ENCODE measurements at places on chromosomes 11 and 22. TPM values are rescaled to one million over a fixed set of nuclear protein-coding genes. Genes with fewer than 3 reads are reported as not detected.

DNA sequence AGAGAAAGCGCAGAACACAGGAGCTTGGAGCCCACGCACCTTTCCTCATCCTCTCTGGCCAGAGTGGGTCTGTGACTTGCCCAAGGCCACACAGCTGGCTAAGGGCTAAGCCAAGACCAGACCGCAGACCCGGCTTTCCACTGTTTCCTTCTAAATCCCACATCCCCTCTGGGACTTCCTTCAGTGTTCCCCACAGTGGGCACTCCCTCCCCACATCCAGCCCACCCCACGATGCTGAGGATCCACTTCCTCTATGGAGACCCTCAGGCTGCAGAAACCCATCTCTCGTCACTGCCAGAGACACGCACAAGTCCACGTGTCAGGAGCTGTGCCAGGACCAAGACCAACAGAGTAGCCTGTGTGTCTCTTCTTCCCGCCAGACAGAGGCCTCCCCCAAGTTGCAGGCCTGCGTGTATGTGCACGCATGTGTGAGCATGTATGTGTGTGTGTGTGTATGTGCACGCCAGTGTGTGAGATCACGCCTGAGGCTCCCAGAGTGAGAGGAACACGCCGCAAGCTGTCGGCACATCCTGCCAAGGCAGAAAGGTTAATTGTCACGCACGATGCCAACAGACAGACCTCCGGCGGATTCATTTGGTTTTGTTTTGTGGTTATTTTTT lies 21.6 kb downstream of the PDGFB start:
- no peak for DNase-seq

DNA sequence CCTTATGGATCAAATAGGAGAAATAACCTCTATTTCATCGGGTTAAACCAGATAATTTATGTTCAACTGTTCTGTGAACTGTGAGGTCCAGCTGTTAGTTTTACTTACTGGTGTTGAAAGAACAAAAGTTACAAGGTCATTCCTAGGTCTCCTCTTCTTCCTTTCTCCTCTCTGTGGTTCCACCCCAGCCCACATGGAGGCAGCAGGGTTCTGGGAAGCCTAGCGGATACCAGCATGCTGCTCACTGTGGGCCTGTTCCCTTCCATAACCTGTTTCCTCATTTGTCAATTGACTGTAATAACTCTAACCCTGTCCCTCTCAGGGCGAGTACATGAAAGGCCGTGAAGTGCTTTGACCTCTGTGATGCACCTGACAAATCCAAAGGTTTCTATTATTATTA lies 27.8 kb downstream of the RELT start:
- peak; percentile 59 for DNase-seq

GRCh38 chr11:100672498-100673033 lies 14.5 kb upstream of the ARHGAP42 start:
- DNase-seq: no peak

DNA sequence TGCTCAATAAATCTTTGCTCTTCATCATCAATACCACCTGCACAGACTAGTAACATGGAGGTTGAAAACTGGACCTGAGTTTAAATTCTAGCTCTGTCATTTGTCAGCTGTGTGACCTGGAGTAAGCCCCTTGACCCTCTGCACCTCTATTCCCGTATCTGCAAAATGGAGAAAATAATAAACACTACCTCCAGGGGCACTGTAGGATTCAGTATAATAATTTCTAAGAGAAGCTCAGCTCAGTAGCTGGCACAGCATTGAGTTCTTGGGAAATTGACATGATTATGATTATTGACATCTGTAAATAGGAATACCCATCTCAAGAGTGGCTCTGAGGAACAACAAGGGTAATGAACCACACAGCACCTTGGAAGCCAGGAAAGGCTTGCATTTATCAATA lies 78.4 kb downstream of the MN1 start:
- no peak for DNase-seq

SLC7A4 gene
- total RNA-seq: not detected

All from HT1080 (cell line).